Activated naive CD8-positive, alpha-beta T cell treated with anti-CD3 and anti-CD28 coated beads for 36 hours (primary cell): ENCODE measurements at places on chromosomes 7 and 10.

DNA sequence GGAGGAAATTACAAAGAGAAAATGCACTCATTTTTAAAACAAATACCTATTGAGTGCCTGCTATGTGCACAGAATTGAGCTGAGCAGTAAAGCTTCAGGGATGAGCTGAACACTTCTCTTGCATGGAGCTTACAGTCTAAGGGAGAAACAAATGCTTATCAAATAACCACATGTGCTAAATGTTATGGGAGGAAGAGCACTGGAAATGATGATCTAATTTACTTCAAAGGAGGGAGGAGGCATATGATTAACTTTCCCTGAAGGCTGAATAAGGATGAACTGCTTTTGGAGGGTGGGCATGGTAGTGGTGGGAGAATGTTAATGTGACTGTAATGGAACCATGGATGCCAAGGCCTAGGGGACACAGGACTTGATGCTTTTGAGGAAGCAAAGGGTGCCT, 168.2 kb downstream of the POU6F2 start:
- no peaks in the 10 kb centered on the region for H3K27me3 ChIP-seq
- no peaks in the 10 kb centered on the region for H3K36me3 ChIP-seq
- no peaks in the 10 kb centered on the region for H3K4me1 ChIP-seq
- H3K4me3 ChIP-seq = no peak overlapping the region
- H3K27ac ChIP-seq = no peak overlapping the region
- no peak for DNase-seq

- H3K4me1 ChIP-seq = no peaks in the 10 kb centered on the region
- no peak overlapping the region for H3K4me3 ChIP-seq
- no peaks in the 10 kb centered on the region for H3K36me3 ChIP-seq
- no peak for DNase-seq
- no peaks in the 10 kb centered on the region for H3K27me3 ChIP-seq
- H3K27ac ChIP-seq = no peak overlapping the region
Observed at GRCh38 chr7:85974176-85974575, 669.5 kb upstream of the GRM3 start.

DNA sequence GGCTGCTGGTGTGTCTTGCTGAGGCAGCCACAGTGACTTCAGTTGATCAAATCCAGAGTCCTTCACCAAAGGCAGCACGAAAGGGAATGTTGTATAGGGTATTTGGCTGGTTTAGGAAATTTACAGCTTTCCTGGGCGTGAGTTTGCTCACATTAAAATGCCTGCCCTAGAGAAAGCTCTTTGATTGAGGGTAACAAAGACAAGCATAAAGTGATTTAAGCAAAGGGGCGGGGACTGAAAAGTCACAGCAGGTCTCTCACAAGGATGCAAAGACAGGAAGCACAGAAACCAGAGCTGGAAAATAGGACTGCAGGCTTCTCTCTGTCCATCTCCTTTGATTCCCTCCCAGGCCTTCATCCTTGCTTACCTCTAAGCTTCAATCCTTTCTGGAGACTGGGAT, 139.2 kb downstream of the ELMO1 start:
- H3K27ac ChIP-seq = no peak overlapping the region
- DNase-seq = no peak
- no peak overlapping the region for H3K4me3 ChIP-seq
- no peaks in the 10 kb centered on the region for H3K27me3 ChIP-seq

GRCh38 chr10:124756156-124756903, 12.2 kb upstream of the FAM53B start:
- H3K4me1 ChIP-seq = peaks cover 2% of the 10 kb centered on the region
- peaks cover 16% of the 10 kb centered on the region for H3K36me3 ChIP-seq
- H3K27me3 ChIP-seq = no peaks in the 10 kb centered on the region
- DNase-seq = no peak
- no peak overlapping the region for H3K27ac ChIP-seq

GRCh38 chr10:97508342-97508741, 9.6 kb downstream of the UBTD1 start:
- no peak for DNase-seq
- H3K27me3 ChIP-seq = no peaks in the 10 kb centered on the region
- H3K4me3 ChIP-seq = no peak overlapping the region
- H3K27ac ChIP-seq = no peak overlapping the region

DNA sequence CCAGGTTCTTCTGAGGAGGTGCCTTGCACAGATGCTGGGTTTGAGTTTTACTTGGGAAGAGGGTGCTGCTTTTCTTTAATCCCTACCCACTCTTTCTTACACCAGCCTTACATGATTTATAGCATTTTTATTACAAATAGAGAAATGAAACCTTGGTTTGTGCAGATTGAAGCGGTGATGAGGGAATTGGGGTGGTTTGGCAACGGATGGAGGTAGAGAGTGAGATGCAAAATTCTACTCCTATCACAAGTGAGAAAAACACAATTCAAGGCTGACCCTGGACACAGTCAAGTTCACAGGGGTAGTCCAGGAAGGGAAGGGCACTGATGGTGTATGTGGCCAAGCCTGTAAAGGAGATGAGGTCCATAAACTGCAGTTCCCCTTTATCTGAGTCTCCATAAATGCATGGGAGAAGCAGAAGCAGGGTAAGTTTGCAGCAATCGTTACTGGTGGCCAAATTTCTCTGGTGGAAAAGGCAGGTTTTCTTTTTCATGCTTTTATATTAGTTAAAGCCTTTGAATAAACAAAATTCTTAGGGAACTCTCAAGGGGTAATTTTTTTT, 214.3 kb downstream of the JAZF1 start:
- peaks cover 3% of the 10 kb centered on the region for H3K36me3 ChIP-seq
- no peak for DNase-seq
- H3K4me1 ChIP-seq = no peaks in the 10 kb centered on the region
- no peaks in the 10 kb centered on the region for H3K27me3 ChIP-seq
- H3K4me3 ChIP-seq = no peak overlapping the region
- no peak overlapping the region for H3K27ac ChIP-seq

- H3K36me3 ChIP-seq = no peaks in the 10 kb centered on the region
- no peak overlapping the region for H3K4me3 ChIP-seq
- no peak for DNase-seq
- no peak overlapping the region for H3K27ac ChIP-seq
- H3K4me1 ChIP-seq = no peaks in the 10 kb centered on the region
- peaks cover 52% of the 10 kb centered on the region for H3K27me3 ChIP-seq
Observed at GRCh38 chr10:9244864-9245263, 1190.4 kb downstream of the GATA3 start.

DNA sequence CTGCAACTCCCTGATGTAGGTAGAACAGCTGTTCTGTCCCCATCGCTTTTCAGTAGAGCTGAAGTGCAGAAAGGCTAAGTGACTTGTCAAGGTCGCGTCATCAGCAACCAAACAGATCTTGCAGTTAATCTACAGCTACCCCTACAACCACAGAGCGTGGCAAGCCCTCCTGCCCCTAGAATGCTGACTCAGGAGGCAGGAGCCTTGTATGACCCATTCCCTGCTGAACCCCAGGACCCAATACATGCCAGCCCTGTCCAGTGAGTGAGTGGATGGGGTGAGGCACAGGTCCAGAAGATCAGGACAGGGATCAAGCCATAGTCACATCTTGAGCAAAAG, 26.6 kb upstream of the GJD4 start:
- H3K4me1 ChIP-seq = no peaks in the 10 kb centered on the region
- H3K36me3 ChIP-seq = peaks cover 21% of the 10 kb centered on the region
- H3K4me3 ChIP-seq = no peak overlapping the region
- no peak overlapping the region for H3K27ac ChIP-seq
- H3K27me3 ChIP-seq = no peaks in the 10 kb centered on the region
- no peak for DNase-seq

GRCh38 chr7:24422441-24423010, 138.5 kb downstream of the NPY start:
- no peaks in the 10 kb centered on the region for H3K36me3 ChIP-seq
- no peaks in the 10 kb centered on the region for H3K4me1 ChIP-seq
- H3K27ac ChIP-seq = no peak overlapping the region
- no peaks in the 10 kb centered on the region for H3K27me3 ChIP-seq
- no peak for DNase-seq

GRCh38 chr10:126932516-126932915, 27.3 kb downstream of the DOCK1 start:
- H3K4me1 ChIP-seq = no peaks in the 10 kb centered on the region
- H3K27ac ChIP-seq = no peak overlapping the region
- no peak for DNase-seq
- no peaks in the 10 kb centered on the region for H3K36me3 ChIP-seq

DNA sequence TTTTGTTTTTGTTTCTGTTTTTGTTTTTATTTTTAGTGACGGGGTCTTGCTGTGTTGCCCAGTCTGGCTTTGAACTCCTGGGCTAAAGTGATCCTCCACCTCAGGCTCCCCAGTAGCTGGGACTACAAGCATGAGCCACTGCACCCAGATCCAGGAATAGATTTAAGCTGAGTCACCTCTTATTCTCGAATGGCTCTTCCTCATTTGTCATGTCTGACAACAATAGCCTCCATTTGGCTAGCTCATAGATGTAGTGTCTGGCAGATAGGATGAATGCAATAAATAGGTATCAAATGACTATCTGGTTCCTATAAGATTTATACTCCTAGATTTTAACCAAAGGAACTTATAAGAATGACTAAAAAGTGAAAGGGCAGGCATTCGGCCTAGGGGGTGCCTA, 172.9 kb downstream of the TMEM26 start:
- H3K4me3 ChIP-seq = no peak overlapping the region
- H3K27me3 ChIP-seq = no peaks in the 10 kb centered on the region
- H3K4me1 ChIP-seq = peaks cover 2% of the 10 kb centered on the region
- DNase-seq = no peak

- no peak overlapping the region for H3K27ac ChIP-seq
- no peaks in the 10 kb centered on the region for H3K36me3 ChIP-seq
- no peaks in the 10 kb centered on the region for H3K27me3 ChIP-seq
- DNase-seq = no peak
Observed at GRCh38 chr7:153509768-153510167, 542.4 kb upstream of the DPP6 start.

DNA sequence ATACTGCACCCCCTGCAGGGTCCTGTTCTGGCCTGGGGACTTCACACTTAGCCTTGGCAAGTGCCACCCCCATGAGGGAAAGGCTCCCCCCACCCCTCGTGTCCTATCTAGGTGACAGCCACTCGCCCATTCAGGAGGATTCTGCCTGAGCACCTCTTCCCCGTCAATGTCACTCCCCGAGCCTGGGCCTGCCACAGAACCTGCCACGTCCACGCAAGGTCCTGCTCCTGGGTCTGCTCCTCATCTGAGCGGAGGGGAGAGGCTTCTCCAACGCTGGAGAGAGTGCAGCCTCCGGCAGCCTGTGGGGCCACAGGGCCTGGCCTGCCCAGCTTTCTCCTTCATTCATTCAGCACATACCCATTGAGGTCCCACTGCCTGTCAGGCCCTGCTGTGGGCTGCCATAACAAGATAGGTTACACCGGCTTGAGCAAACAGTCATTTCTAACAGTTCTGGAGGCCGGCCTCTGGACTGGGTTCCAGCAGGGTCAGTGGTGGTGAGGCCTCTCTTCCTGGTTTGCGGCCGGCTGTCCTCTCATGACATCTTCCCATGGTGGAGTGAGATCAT, 92.0 kb upstream of the RET start:
- no peak for DNase-seq
- no peaks in the 10 kb centered on the region for H3K36me3 ChIP-seq
- no peak overlapping the region for H3K4me3 ChIP-seq

DNA sequence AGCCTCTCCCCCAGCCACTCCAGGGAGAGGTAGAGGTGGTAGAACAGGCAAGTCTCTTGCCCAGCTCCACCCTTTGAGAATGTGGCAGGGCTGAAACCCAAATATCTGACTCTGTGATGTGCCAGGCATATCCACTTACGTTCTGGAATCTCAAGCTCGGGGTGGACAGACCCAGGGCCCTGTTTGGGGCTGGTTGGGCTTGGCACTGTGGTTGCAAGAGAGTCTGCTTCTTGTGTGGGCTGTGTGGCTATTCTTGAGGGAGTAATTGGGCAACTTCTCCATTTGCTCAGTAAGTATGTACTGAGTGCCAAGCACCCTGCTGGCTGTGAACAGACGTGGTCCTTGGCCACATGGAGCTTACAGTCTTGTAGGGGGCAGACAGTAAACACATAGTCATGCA, 4.7 kb downstream of the UBTD1 start:
- H3K27ac ChIP-seq = no peak overlapping the region
- DNase-seq = no peak
- peaks cover 26% of the 10 kb centered on the region for H3K27me3 ChIP-seq
- no peak overlapping the region for H3K4me3 ChIP-seq
- peaks cover 4% of the 10 kb centered on the region for H3K4me1 ChIP-seq

GRCh38 chr7:105346593-105347322, 42.0 kb downstream of the SRPK2 start:
- no peaks in the 10 kb centered on the region for H3K27me3 ChIP-seq
- peaks cover 48% of the 10 kb centered on the region for H3K4me1 ChIP-seq
- no peak overlapping the region for H3K27ac ChIP-seq

- DNase-seq = no peak
- peaks cover 5% of the 10 kb centered on the region for H3K4me1 ChIP-seq
- no peaks in the 10 kb centered on the region for H3K36me3 ChIP-seq
- no peak overlapping the region for H3K4me3 ChIP-seq
- H3K27me3 ChIP-seq = no peaks in the 10 kb centered on the region
- no peak overlapping the region for H3K27ac ChIP-seq
Observed at GRCh38 chr7:103134836-103135554, 13.9 kb downstream of the NAPEPLD start.

DNA sequence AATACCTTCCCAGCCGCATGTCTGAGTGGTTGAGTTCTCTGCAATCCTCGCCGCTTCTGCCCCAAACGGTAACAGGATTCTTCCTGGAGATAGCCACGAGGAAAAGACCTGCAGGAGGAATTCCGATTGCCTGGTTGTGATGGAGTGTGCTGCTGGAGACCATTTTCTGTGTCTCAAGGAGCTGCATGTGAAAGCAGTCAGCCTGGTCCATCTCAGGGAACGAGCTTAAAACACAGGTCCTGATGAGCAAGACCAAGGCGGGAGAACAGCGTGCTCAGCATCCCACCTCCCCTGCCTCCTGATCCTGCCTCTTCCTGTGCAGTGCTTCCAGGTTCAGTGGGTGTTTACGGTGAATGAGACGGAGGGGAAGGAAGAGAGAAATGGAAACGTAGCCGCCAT, 26.5 kb downstream of the VIPR2 start:
- H3K4me3 ChIP-seq = no peak overlapping the region
- DNase-seq = no peak
- H3K27ac ChIP-seq = no peak overlapping the region
- H3K27me3 ChIP-seq = peaks cover 5% of the 10 kb centered on the region

GRCh38 chr10:63384001-63384400, 81.8 kb downstream of the JMJD1C start:
- H3K27ac ChIP-seq = no peak overlapping the region
- peaks cover 32% of the 10 kb centered on the region for H3K4me1 ChIP-seq
- no peak for DNase-seq
- H3K27me3 ChIP-seq = no peaks in the 10 kb centered on the region

DNA sequence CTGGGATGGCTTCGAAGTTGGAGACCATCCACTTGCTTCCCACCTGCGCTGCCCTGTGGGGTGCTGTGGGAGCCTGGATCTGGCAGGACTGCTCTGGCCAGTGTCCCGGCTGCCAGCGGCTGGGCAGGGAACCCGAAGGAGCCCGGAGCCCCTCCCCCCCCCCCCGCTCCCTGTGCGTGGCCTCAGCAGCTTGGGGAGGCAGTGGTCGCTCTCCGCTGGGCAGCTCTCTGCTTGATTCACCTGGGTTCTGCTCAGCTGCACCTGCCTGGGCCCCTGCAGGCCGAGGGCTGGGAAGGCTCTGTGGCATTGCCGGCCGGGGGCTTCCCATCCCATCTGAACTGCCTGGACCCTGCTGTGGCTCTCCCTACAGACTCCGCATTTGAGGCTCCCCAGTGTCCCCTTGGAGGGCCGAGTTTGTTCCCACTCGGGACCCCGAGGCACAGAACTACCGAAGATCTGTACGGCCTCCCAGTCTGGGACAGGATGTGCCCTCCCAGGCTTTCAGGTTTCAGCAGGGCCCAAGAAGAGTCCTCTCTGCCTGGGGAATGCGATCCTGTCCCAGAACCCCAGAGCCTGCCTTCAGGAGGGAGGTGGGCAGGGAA, 525.1 kb downstream of the TCERG1L start:
- no peaks in the 10 kb centered on the region for H3K36me3 ChIP-seq
- DNase-seq = no peak
- no peak overlapping the region for H3K4me3 ChIP-seq
- no peaks in the 10 kb centered on the region for H3K27me3 ChIP-seq
